ENCODE measurements at places on chromosomes 5 and 9.

- no peak for DNase-seq
These were observed 997.7 kb downstream of the PTPRD start for GRCh38 chr9:9615086-9615485.

GRCh38 chr9:136936645-136937170, 7.8 kb downstream of the FBXW5 start:
- DNase-seq = no peak

DNA sequence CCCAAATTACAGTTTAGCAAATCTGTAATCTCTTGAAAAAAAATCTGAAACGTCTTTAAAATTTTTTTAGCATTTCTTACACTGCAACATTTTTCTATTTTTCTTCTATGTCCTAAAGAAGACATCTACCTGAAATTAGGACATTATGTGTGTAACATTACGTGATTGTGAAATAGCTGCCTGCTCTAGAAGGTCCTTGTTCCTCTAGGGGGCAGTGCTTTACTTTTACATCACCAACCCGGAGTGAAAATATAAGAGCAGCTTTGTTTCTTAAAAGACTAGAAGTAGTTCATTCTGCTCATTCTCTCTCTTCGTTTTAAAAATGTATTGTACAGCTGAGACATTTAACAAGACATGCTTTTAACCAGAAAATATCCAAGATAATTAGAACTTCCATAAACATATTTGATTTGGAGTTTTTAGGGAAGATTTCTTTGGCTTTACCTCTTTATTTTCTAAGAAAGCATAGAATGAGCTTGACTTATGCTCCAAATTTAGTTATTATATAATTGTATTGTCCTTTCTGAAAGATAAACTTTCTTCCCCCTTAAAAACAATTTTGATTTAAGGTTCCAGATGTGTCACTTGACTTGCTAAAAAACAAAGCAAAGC, 48.1 kb upstream of the RIOK2 start:
- DNase-seq = peak; percentile 48

GRCh38 chr5:181173027-181173419, 25.6 kb downstream of the OR2V2 start:
- DNase-seq = no peak

All from kidney epithelial cell (primary cell).